Stimulated activated CD8-positive, alpha-beta memory T cell treated with anti-CD3 and anti-CD28 coated beads, Interleukin-4, amount 100 ng/mL, for 4 hours (primary cell): ENCODE measurements at places on chromosomes 11 and 22.

- DNase-seq = no peak
These were observed 37.9 kb downstream of the SMIM38 start for GRCh38 chr11:69193629-69194028.

DNA sequence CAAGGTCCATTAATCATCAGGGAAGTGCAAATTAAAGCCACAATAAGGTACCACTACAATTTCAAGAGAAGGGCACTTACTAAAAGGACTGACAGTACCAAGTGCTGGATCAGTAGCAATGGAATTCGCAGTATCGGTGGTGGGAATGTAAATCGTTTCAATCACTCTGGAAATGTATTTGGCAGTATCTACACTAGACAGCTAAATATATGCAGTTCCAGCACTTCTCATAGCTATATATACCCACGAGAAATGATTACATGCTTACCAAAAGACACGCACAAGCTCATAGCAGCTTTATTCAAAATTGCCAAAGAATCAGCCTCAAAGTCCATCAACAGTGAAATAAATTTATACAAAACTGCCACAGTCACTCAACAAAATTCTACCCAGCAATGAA lies 4.4 kb upstream of the ZNF280B start:
- no peak for DNase-seq

GRCh38 chr11:71218789-71219499 lies 33.4 kb downstream of the SHANK2 start:
- DNase-seq = no peak

DNA sequence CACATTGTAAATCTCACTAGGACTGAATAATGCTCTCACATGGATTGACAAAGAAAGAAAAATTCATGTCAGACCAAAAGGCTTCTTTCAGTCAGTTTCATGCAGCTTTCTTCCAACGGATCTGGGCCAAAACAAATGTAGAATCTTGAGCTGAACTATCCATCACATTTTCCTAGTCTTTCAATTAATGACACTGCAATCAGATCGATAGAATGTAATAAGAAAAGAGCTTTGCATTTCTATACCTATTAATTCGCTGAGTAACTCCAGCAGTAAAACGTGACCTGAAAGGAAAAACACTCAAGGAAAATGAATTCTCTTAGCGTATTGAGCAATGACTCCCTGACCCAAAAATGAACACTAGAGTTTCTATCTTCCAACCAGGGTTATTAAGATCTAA lies 194.8 kb upstream of the BLID start:
- no peak for DNase-seq

GRCh38 chr22:34036931-34037330 lies 116.7 kb upstream of the LARGE1 start:
- no peak for DNase-seq

DNA sequence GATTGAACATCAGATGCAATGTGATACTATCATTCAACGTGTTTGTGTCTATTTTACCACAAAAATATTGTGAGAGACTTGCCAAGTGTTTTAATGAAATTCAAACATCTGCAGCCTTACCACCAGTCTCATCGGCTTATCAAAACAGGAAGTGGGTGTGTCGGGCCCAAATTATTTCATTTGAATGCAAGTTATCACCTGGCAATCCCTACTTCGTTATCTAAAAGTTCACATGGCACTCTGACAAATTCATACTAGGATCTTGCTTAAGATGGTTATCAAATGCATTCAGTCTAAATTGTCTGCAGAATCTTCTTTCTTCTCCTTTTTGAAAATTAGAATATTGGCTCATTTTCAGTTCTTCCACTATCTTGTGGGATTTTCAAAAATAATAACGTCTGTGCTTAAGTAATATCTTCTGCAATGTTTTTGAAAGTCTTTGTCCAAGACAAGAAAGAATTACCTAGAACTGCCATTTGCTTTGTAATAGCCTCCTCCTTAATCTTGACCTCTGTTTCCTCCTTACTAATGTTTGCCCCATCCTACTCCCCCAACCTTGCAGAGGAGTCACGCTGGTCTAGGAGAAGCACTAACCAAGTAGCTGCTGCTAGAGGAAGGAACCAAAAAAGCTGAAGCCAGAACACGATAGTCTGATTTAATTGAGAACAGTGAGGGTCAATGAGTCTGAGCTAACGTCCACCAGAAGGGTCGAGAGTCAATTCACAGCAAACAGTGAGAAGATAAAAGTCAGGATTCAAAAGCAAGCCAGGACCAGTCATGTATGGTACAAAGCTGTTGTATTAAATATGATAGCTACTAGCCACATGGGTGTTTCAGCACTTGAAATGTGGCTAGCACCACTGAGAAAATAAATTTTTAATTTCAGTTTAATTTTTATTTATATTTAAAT lies 10.2 kb upstream of the BIRC3 start:
- no peak for DNase-seq

DNA sequence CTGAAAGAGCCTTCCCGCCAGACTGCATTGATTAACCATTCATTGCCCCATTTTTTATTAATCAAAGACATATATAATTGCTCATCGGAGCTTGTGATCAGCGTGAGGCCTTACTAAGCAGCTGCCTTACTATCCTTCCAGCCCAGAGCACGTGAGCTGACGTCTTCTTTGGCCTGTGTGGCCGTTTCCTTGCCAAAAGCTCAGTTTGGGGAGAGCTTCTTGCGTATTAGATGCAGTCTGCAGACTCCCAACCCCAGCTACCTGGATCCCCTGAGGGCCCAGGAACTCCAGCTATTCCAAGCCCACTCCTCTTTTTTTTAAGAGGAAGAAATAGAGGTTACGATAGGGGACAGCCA lies 784 bp upstream of the SLC43A3 start:
- DNase-seq = no peak

DNA sequence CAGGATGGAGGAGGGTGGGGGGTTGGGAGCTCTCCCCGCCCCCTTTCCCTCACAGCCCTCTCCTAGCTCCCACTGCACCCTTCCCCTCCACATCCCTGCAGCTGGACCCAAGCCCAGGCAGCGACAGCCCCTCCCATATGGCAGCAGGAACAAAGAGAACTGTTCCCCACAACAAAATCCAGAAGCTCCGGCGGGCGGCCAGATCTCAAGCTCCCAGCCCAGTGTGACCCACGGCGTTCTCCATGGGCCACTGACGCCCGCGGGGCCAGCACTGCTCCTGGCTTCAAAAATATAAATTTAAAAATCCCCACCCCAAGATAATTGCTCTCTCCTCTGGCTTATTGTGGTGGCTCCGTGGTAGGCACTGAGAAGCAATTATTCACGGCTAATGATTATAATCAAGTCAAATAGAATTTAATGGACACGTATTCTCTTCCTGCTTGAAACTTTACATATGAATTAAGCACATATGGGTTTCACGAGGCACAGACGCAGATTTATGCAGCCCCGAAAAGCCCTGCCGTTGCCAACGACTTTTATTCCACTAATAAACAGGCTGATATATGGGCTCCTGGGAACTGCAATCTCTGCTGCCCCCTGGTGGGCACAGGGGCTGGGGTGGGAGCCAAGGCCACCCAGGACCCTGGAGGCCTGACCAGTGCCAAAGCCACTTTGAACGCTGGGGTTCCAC lies 17.5 kb downstream of the MACROD1 start:
- DNase-seq = peak; percentile 33

DNA sequence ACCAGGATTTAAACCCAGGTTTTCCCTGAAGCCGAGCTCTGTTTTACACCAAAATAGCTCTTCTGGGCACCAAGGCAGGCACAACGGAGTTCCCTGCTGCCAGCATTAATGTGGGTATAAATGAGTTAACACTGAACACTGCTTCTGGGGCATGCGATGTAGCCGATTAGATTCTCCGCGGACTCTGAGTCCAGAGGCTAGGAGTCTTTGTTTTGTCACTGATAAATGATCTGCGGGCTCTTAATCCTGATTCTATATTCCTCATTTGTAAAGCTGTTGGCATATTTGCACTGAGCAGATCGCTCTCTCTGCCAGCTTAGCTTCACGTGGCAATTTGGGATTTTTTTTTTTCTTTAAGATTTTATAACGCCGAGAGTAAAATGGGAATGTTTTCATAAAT lies 16.8 kb upstream of the LDLRAD3 start:
- no peak for DNase-seq

DNA sequence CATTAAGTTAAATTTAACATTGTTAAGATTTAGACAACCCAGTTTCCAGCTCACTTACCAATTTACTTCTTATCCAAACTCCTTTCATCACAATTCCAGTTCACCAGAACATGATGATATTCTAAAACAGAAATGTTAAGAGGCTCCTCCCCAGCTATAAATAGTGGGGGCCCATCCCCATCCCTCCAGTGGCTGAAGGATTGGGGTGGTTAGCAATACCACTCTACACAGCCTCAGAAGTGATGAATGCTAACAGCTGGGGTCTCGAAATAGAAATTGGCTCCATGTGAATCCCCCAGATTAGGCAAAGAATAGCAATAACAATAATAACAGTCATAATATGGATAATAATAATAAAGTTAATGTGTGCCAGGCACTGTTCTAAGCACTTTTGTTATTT lies 97.9 kb upstream of the NCAM1 start:
- no peak for DNase-seq

DNA sequence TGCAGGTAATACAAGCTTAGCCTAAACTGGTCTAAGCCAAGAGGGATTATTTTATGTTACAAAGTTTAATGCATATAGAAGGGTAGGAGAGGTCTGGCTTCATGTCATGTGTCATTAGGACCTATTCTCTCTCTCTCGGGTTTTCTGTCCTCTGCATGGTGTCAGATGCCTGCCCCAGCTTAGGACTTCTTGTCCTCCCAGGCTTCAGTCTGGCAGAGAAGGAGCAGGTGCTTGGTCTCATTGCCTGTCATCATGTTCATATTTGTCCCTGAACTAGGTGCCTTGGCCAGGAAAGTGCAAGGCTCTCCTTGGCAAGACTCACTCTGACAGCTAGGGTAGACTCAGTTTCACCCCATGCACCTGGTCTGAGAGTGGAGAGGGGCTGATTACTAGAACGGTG lies 126.3 kb downstream of the ADAMTS15 start:
- no peak for DNase-seq

- no peak for DNase-seq
These were observed 37.6 kb downstream of the MAP6 start for GRCh38 chr11:75631086-75631730.

GRCh38 chr11:46362156-46363030 lies 15.1 kb downstream of the DGKZ start:
- DNase-seq = no peak

DNA sequence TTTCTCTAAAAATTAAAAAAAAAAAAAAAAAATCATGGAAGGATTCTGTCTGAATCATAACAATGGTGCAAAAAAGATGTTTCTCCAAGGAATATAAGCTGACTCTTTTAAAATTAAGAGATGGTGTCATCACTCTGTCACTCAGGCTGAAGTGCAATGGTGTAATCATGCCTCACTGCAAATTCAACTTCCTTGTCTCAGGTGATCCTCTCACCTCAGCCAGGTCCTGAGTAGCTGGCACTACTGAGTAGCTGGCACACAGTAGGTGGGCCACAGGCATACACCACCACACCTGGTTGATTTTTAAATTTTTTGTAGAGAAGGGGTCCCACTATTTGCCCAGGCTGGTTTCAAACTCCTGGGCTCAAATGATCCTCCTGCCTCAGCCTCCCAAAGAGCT lies 54.8 kb upstream of the YPEL1 start:
- no peak for DNase-seq

DNA sequence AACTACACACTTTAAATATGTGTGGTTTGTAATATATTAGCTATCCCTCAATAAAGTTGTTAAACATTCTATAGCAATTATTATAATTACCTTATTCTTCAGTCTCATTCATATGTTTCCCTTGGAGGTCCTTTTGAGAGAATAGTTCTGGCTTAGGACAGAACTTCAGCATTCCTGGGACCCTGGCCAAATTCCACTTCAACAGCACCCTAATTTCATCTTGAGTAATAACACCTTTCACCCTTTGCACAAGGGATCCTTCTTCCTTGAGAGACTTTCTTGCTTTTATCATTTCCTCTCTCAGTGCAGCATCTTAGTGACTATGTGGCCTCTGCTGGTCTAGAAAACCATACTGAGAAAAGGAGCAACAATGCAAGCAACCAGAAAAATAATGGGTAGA lies 255.9 kb downstream of the C11orf87 start:
- DNase-seq = no peak

DNA sequence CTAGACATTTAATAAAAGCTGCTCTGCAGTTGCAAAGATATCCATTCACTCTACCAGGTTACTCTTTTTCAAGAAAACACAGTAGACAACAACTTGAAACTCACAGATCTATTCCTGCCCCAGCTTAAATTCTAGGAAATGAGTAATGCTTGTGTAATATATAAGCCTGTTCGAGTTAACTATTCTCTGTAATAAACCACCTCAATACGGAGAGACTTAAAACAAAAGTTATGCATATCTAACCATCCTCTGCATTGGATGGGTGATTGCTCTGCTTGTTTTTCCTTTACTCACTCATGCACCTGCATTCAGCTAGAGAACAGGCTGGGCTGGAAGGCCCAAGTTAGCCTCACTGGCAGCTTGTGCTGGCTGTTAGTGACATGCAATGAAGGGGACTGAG lies 13.3 kb downstream of the LRRC4C start:
- no peak for DNase-seq

DNA sequence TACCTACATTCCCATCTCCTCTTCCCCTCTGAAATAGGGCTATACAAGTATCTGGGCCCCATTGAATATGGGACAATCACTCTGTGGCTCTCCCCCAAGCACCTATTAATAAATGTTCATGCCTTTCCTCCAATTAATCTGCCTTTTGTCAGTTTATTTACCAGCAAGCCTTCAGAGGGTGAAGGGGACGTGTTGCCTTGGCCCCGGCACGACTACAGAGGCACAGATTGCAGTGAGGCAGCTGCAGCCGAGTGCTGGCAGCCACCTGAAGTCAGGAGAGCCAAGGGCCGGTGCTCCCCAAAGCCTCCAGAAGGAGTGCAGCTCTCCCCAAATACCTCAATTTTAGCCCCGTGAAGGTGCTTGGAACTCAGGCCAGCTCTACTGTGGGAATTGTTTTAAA lies 580.9 kb upstream of the B3GAT1 start:
- no peak for DNase-seq

- no peak for DNase-seq
These were observed 525 bp downstream of the BIK start for GRCh38 chr22:43110927-43111623.

- DNase-seq = no peak
These were observed 6.4 kb downstream of the BAIAP2L2 start for GRCh38 chr22:38104084-38104483.

DNA sequence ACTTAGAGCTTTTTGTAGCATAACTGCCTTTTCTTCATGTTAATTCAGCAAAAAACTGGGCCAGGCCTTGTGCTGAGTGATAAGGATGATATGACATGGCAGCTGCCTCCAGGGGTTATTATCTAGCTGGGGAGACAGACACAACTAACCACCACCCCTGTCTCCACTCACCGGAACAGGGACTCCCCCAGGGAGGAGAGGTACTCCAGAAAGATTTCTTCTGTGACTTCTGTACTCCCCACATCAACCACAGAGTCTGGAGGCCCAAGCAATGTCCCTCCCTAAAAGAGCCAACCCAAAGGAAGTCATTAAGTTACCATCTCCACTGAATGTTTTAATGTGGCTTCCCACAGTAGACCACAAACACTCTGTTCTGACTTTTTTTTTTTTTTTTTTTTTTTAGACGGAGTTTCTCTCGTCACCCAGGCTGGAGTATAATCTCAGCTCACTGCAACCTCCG lies 14.3 kb upstream of the PMM1 start:
- no peak for DNase-seq

- no peak for DNase-seq
These were observed 7.3 kb downstream of the SMTN start for GRCh38 chr22:31088233-31088986.

- DNase-seq = no peak
These were observed 34.7 kb downstream of the LDHAL6A start for GRCh38 chr11:18490319-18490718.
